ENCODE measurements at places on chromosomes 3 and 15.

DNA sequence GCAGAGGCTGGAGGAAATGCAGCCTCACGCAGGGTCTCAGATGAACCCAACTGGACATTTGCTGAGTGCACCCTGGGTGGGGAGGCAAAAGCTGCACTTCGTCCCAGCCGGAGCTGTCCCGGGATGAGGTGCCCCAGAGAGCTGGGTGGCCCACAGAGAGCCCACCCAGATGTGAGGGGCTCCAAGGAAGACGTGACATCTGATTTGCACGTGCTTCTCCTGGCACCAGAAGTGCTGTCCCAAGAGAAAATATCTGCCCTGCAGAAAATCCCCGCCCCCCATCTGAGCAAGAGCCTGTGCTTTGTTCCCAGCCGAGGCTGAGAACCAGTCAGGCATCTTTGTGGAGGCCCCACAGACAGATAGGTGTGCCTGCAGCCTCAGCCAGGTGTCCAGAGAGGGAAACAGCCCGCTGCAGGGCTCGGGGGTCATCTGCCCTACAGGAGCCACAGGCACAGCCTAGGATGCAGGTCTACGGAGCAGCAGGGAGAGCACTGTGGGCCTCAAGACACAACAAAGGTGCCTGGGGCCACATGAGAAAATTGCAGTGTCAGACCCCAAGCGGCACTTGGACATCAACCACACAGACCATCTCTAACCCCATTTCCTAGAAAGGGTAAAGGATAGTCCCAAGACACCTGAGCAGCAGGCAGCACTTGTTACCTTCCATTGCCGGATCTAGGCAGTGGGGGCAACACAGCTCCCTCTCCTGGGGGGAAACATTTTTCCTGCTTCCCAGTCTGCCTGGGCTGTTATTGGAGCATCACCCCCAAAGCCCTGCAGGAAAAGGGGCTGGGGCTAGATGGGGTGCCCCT is 5.8 kb downstream of the TMIE start:
- no peak for DNase-seq

DNA sequence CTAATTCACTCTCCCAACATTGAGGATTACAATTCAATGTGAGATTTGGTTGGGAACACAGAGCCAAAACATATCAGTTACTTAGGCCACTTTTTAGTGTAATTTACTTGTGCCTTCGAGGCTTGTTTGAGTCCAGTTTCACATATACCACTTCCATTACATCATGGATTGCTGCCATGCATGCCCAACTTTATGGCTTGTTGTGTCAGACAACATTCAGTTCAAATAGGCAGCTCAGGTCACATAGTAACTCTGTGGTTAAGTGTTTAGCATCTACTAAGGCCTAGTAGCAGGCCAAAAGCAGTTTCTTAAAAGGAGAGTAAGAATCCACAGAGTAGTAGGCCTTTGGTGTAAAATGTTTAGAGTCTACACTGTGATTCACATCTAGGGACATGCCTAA is 164.3 kb upstream of the GMNC start:
- DNase-seq: no peak

- no peak for DNase-seq
These were observed 529.6 kb downstream of the SHQ1 start for GRCh38 chr3:72318504-72319193.

GRCh38 chr3:107421170-107421792 is 44.0 kb downstream of the CCDC54 start:
- no peak for DNase-seq

DNA sequence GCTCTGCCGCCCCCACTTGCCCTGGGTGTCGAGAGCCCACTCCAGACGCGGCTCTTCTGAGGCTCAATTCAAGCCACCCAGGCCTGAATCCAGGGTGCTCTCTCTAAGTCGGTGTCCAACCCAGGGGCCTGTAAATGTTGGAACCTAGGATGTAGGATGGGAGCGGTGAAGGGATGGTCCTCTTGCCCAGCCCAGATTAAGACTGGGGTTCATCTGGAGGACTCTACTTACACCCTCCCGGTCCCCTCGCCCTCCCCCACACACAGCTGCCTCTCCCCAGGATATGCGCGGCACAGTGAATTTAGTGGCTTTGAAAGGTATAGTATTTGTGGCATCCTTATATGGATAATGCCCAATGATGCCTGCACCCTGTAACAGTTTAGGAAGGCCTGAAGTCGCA is 822 bp upstream of the FBN1 start:
- no peak for DNase-seq

GRCh38 chr3:24185738-24186384 is 240.8 kb downstream of the NR1D2 start:
- DNase-seq: no peak

DNA sequence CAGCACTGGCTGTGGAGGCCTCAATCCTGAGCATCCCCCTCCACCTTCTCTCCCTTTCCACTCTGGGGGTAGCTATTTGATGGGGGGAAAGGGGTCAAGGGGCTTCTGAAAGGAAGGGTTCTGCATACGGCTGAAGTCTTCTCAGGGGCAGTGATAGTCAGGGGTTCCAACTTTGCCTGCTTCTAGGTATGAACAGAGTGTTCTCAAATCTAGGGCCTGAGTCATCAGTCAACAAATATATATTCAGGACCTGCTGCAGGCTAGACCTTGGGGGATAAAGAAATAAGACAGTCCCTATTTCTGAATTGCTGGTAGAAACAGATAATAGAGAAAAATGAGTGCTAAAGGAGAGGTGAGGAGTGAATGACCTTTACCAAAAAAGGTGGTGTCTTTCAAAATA is 12.8 kb downstream of the RGMA start:
- DNase-seq: no peak

Data from cortex of kidney (tissue), 1 donor.